Gastroesophageal sphincter (tissue), 4 donors: ENCODE measurements at places on chromosomes 4 and X.

GRCh38 chr4:52001616-52002015 lies 18.5 kb downstream of the LRRC66 start:
- ATAC-seq: no peak

- ATAC-seq: no peak
Measured at GRCh38 chr4:139184129-139184528, 7.1 kb upstream of the ELF2 start.

DNA sequence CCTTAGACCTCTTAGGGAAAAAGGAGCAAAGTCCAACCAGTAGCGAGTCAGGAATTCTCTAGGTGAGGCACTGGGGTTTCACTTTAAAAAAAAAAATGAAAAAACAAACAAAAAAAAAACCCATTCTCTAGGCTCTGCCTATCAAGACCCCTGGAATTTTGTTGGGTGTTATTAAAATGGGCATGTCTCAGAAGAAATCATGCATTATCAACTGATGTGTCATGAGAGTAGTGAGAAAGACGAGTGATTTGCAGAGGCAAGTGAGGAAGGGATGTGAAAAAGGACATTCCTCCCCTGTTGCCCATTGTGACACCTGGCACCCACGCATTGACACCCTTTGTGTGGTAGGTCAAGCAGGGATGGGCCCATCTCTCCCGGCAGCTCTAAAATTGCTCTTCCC lies 78.9 kb downstream of the AASDH start:
- ATAC-seq: no peak

- no peak for ATAC-seq
Measured at GRCh38 chr4:136741468-136741867, 790.8 kb downstream of the PCDH18 start.

- no peak for ATAC-seq
Measured at GRCh38 chrX:118714521-118714920, 12.9 kb upstream of the IL13RA1 start.

GRCh38 chr4:122806981-122807679 lies 19.5 kb upstream of the FGF2 start:
- no peak for ATAC-seq

DNA sequence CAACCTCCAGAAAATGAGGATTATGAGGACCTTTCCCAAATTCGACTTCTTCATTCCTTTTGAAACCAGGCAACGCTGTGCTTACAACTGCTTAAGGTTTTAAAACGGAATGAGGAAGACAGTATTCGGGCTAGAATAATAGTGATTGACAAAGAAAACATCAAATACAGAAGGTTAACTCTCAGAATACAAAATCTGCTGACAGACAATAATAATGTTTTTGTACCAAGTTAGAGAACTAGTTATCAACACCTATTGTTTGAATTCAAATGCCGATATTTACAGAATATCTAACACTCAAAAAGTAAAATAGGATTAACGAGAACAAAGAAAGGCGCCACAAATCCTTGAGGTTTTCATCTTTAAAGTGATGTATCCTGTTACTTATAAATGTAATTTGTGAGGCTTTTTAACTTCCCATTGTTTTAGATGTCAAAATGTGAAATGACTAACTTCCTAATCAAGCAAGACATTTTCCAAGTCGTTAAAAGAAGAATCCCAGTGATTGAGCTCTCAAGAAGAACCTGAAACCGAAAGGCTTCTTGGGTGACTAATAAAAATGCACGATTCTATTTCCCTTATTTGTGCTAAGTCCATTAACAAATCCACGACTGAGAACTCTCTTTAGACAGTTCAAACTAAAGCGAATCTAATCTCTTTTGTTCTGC lies 118.3 kb downstream of the SORBS2 start:
- ATAC-seq: no peak

- ATAC-seq: no peak
Measured at GRCh38 chr4:22179124-22179874, 230.7 kb upstream of the KCNIP4 start.

DNA sequence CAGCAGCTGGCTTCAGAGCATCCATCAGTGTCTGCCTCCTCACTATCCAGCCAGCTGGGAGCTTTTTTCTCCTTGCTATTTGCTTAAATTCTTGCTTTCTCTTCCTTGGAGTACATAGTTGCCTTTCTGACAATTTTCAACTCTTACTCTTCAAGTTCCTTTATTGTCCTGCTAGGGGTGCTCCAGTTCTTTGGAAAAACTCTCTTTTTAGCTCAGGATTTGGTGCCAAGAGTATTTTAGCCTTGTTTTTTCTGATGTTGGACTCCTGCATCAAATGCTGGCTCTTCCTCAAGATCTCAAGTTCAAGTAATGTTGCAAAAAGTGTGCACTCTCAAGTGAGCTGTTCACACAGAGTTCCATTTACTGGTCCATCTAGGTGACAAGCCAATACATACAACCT lies 126.4 kb downstream of the KDR start:
- peak; percentile 73 for ATAC-seq

- no peak for ATAC-seq
Measured at GRCh38 chrX:41110801-41111625, 25.8 kb downstream of the USP9X start.

DNA sequence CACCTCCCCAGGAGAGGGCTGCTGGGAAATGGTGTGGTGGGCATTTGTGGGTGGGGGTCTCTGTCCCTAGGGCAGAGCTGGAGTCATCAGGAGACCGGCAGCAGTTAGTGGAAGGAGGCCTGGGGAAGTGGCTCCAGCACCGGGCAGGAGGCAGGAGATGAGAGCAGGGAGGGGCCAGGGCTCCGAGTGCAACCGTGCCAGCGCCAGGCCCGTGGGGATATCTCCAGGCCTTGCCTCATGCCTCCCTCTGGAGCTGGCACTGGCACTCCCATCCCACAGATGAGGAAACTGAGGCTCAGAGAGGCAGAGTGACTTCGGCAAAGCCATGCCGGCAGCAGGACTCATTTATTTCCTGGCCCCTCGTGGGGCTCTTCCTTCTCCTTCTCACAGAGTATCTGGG lies 83.5 kb downstream of the HMX1 start:
- ATAC-seq: no peak
